ENCODE measurements at places on chromosomes 1 and 21. TPM values are rescaled to one million over a fixed set of nuclear protein-coding genes. Genes with fewer than 3 reads are reported as not detected.

Gene PTPRF
- total RNA-seq, result 149 TPM

DNA sequence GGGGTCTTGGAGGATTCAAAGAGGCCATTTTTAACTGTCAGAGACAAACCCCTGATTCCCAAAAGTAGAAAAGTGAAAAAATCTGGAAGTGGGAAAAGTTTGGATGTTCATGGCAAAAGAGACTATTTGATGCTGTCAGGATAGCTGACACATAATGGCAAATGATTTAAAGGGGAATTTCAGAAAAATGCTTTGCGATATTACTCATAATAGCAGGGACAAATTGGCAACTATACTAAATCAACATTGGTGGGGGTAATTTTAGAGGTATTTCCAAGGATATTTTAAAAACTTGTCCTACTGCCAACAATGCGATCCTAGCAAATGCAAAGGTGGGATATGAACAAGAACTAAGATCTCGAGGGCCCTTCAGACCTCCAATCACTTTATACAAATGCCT is 5.3 kb upstream of the GSTM4 start:
- no peaks in the 10 kb centered on the region for H3K36me3 ChIP-seq
- no peaks in the 10 kb centered on the region for H3K4me1 ChIP-seq
- DNase-seq, result no peak
- H3K27me3 ChIP-seq, result no peaks in the 10 kb centered on the region
- no peak overlapping the region for H3K4me3 ChIP-seq

- DNase-seq, result no peak
- H3K36me3 ChIP-seq, result no peaks in the 10 kb centered on the region
- H3K4me3 ChIP-seq, result no peak overlapping the region
- no peak overlapping the region for H3K27ac ChIP-seq
- H3K4me1 ChIP-seq, result no peaks in the 10 kb centered on the region
Measured at GRCh38 chr1:186091222-186091720, 283.8 kb downstream of the TPR start.

DNA sequence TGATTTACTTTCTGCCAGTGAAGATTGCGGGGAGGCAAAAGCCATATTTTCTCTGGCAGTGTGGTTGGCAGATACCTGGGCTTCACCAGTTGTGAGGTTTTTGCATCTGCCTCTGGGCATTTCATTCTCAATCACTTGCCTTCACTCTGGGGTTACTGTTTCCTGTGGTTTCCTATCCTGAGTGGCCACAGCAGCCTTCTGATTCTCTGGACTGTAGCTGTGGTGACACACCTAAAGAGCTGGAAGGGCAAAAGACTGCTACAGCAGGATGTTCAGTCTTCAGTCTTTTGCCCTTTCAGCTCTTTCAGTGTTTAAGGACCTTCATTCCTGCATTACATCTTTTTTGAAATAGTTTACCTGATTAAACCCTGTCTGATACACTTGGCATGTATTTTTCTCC is 50.5 kb upstream of the GPR52 start:
- no peaks in the 10 kb centered on the region for H3K27me3 ChIP-seq
- H3K36me3 ChIP-seq, result peaks cover 12% of the 10 kb centered on the region
- H3K4me1 ChIP-seq, result no peaks in the 10 kb centered on the region
- H3K4me3 ChIP-seq, result no peak overlapping the region
- no peak for DNase-seq

GRCh38 chr1:115190540-115191170 is 101.4 kb upstream of the TSPAN2 start:
- H3K4me1 ChIP-seq, result no peaks in the 10 kb centered on the region
- no peak overlapping the region for H3K4me3 ChIP-seq
- no peaks in the 10 kb centered on the region for H3K27me3 ChIP-seq
- H3K27ac ChIP-seq, result no peak overlapping the region

- peaks cover 37% of the 10 kb centered on the region for H3K36me3 ChIP-seq
- no peak overlapping the region for H3K27ac ChIP-seq
- H3K4me3 ChIP-seq, result no peak overlapping the region
- no peaks in the 10 kb centered on the region for H3K27me3 ChIP-seq
- DNase-seq, result no peak
Measured at GRCh38 chr1:39488793-39489566, 2.5 kb upstream of the BMP8A start.

Gene RAVER2
- total RNA-seq, result 46.4 TPM
